Osteocyte (in vitro differentiated cells): ENCODE measurements at places on chromosomes 2 and 18. TPM values are rescaled to one million over a fixed set of nuclear protein-coding genes. Genes with fewer than 3 reads are reported as not detected.
A peak's percentile ranks its signal among the peaks of the same experiment; 100 is the strongest.

The TFCP2L1 gene
- not detected in 2 replicates for total RNA-seq

DNA sequence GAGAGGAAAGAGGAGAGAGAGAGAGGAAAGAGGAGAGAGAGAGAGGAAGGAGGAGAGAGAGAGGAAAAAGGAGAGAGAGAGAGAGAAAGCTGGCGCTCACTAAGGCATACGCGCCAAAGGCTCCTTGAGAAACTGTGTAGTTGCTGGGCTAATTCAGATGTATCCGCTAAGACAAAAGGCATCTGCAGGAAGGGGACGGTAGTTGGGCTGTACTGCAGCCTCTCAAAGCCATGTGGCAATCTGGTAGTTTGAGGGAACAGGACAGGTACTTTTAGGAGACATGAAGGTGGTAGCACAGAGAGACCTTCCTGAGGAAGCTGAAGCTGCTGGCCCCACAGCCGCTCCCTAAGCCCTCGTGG, 31.6 kb downstream of the THNSL2 start:
- peaks cover 38% of the 10 kb centered on the region for H3K27me3 ChIP-seq
- H3K36me3 ChIP-seq: no peaks in the 10 kb centered on the region
- no peak overlapping the region for H3K27ac ChIP-seq
- peaks cover 4% of the 10 kb centered on the region for H3K4me1 ChIP-seq
- H3K4me3 ChIP-seq: no peak overlapping the region

DNA sequence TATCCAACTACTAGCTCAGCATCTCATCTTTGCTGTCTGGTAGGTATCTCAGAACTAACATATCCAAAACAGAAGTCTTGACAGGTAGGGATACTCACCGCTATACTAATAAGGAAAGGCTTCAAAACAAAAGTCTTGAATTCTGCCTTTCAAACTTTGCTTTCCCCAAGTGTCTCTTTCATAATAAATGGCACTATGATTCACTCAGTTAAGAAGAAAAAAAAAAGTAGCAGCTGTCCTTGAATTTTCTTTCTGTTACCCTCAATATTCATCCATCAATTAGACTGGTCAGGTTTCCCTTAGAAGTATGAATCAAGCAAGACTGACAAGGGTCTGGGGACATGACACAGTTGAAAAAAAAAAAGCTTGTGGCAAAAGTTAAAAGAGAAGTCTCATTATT, 175.1 kb downstream of the GULP1 start:
- H3K27me3 ChIP-seq: no peaks in the 10 kb centered on the region
- H3K27ac ChIP-seq: no peak overlapping the region
- peaks cover 14% of the 10 kb centered on the region for H3K4me1 ChIP-seq
- peaks cover 10% of the 10 kb centered on the region for H3K36me3 ChIP-seq

DNA sequence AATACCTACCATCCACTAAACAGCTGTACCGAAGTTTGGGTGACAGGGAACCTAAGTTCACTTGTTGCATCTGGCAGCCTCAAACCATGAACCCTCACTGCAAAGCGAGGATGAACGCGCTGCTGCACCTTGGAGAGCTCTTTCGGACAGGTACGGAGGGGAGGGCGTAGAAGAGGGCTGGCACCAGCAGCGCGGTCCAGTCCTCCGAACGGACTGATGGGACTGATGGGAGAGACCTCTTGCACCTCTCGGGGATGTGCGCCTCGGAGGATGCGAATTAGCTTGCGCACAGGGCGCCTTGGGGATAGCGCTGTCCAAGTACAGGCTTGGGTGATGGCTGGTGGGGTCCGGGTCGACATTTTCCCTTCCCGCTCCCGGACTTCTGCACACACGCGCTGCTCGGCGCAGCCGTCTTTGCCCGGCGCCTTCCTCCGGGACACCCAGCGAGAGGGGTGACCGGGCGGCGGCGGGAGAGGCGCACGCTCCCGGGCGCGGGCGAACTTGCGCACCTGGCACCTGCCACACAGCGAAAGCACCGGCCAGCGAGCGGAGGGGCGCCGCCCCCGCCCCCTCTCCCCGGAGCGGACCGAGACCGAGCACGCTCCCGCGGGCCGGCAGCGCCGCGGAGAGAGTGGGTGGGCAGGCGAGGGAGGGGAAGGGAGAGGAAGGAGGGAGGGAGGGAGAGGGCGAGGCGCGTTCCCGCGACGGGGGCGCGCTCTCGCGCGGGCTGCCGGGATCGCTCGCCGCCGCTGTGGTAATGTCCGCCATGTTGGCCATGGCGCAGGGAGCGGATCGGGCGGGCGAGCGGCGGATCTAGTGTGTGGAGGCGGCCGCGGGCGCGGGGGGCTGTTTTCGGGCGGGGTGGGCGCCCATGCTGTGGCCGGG, at the start of gene EPC2:
Gene EPC2, plus strand, starts transcription at position 754 of the 885 bp plus-strand sequence. CDS start 267 bp downstream, outside the sequence.
- H3K4me3 ChIP-seq: peak within 1 kb of the TSS; percentile 89
- peak within 1 kb of the TSS; percentile 99 for H3K27ac ChIP-seq
- peaks cover 2% of the 10 kb centered on the region for H3K27me3 ChIP-seq
- peak; percentile 96 for DNase-seq
- peaks cover 32% of the 10 kb centered on the region for H3K4me1 ChIP-seq

DNA sequence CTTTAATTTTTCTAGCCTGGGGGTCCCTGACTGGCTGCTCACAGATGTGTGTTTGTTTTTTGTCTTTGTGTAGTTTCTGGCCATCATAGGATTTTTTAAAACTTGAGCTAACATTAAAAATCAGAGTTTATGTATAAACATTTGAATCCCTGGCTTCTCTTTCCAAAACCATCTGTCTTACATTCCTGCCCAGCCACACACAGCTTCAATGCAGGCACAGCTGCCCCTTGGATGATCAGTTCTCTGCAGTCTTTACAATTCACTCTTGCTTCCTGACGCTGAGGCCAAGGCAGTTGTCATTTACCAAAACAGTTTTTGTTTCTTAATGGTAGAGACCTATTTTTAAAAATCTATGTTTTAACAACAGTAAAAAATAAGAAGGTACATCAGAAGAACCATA, 169.2 kb upstream of the LRRTM1 start:
- no peaks in the 10 kb centered on the region for H3K36me3 ChIP-seq
- H3K27ac ChIP-seq: no peak overlapping the region
- no peaks in the 10 kb centered on the region for H3K4me1 ChIP-seq
- no peak for DNase-seq
- H3K4me3 ChIP-seq: no peak overlapping the region
- no peaks in the 10 kb centered on the region for H3K27me3 ChIP-seq

- no peaks in the 10 kb centered on the region for H3K27me3 ChIP-seq
- peak overlapping the region; percentile 81 for H3K27ac ChIP-seq
- no peaks in the 10 kb centered on the region for H3K36me3 ChIP-seq
- H3K4me1 ChIP-seq: peaks cover 38% of the 10 kb centered on the region
- no peak for DNase-seq
Observed at GRCh38 chr2:226185616-226186211, 613.9 kb downstream of the IRS1 start.

- no peak overlapping the region for H3K27ac ChIP-seq
- H3K27me3 ChIP-seq: no peaks in the 10 kb centered on the region
- DNase-seq: no peak
- peaks cover 7% of the 10 kb centered on the region for H3K4me1 ChIP-seq
Observed at GRCh38 chr2:54956111-54956627, 94.1 kb downstream of the RTN4 start.

DNA sequence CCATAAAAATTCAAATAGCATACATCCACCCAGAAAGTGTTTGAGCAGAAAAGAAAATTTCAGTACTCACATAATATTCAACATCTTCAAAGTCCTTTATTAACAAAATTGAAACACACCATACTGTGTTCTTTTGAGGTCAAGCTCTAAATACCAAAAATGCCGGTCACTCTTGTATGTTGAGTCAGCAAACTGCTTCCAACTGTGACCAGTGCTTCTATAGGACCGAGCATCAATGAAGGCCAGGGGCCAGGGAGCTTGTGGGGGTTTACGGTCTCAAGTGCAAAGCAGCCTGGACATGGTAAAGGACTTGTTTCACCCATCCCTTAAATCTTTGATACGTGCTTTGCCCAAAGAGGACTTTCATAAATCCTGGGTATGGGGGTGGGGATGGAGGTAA, 112.7 kb upstream of the REV1 start:
- no peak for DNase-seq
- peak overlapping the region; percentile 43 for H3K4me3 ChIP-seq
- peaks cover 19% of the 10 kb centered on the region for H3K36me3 ChIP-seq
- H3K4me1 ChIP-seq: peaks cover 64% of the 10 kb centered on the region
- peak overlapping the region; percentile 75 for H3K27ac ChIP-seq
- H3K27me3 ChIP-seq: no peaks in the 10 kb centered on the region
